Bronchus fibroblast of lung (primary cell): ENCODE measurements at places on chromosomes 2 and 18. TPM values are rescaled to one million over a fixed set of nuclear protein-coding genes. Genes with fewer than 3 reads are reported as not detected.

The NDC80 gene
- total RNA-seq: 23.0 and 33.0 TPM in 2 replicates

The CNTNAP5 gene
- not detected in 2 replicates for total RNA-seq

The DUSP2 gene
- total RNA-seq: 1.0 and 1.2 TPM in 2 replicates

The SERPINB10 gene
- total RNA-seq: 1.7 TPM in 1 of 2 replicates, not detected in the other

The ALLC gene
- not detected in 2 replicates for total RNA-seq

The GALNT5 gene
- total RNA-seq: 9.5 and 11.1 TPM in 2 replicates

The LDLRAD4 gene
- total RNA-seq: not detected in 2 replicates

The XIRP2 gene
- under 0.01 and 0.17 TPM in 2 replicates for total RNA-seq
